ENCODE measurements at places on chromosomes 3 and 15.

- no peak for DNase-seq
Measured at GRCh38 chr15:94080416-94080815, 150.9 kb upstream of the MCTP2 start.

- no peak for DNase-seq
Measured at GRCh38 chr15:63372753-63373152, 8.9 kb downstream of the CA12 start.

GRCh38 chr3:133977568-133977967 is 52.2 kb downstream of the SLCO2A1 start:
- DNase-seq: no peak

GRCh38 chr3:130839813-130840212 is 54.1 kb upstream of the ATP2C1 start:
- DNase-seq: no peak

DNA sequence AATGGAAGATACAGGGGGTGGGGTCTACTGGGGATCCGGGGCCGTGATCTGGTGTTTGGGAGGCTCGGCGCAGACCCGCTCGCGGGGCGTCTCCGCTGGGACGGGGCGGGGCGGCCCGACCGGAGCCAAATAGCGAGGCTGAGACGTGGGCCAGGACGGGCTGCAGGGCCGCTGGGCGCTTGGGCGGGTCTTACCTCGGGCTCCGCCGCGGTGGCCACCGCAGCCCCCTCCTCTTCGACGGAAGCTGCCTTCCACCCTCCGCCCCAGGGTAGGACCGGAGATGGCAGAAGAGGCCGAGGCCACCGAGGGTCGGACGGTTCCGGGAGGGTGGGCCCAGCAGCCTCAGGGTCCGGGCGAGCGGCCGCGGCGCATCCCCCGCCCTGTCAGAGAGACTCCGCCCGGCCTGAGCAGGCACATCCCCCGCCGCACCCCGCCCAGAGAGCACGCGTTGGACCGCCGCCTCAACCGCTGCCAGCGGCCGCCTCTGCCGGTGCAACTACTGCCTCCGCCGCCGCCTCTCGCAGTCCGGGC is 399 bp downstream of the MYO9A start:
- peak; percentile 47 for DNase-seq

DNA sequence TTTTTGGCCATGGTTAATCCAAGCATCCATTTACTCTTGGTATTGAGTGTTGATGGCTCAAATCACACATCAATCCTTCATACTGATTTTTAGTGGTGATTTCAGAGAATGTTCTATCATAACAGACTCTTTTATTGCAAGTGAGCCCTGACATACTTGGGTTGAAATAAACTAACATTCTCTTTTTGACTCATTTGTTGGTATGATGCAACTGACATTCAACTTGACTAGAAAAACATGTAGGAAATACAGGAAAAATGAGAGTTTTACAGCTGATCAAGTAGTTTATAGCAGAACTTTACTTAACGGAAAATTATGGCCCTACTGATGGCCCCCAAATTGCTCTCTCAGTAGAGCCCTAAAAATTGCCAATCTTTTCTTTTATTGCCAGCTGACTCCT is 173.9 kb upstream of the CD96 start:
- DNase-seq: no peak

GRCh38 chr15:67100801-67101581 is 35.6 kb downstream of the SMAD3 start:
- no peak for DNase-seq

- DNase-seq: no peak
Measured at GRCh38 chr3:197345390-197345789, 47.0 kb upstream of the DLG1 start.

DNA sequence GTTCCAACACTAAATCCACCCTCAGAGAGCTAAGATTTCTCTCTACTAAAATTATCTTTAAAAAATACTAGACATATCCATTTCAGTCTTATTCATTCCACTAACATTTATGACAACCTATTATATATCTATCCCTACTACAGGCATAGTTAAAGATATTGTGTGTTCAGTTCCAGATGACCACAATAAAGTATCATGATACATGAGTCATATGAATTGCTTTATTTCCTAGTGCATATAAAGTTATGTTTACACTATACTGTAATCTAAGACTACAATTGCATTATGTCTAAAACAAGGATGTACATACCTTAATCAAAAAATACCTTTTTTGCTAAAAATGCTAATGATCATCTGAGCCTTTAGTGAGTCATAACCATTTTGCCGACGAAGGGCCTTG is 19.4 kb downstream of the SHOX2 start:
- no peak for DNase-seq

DNA sequence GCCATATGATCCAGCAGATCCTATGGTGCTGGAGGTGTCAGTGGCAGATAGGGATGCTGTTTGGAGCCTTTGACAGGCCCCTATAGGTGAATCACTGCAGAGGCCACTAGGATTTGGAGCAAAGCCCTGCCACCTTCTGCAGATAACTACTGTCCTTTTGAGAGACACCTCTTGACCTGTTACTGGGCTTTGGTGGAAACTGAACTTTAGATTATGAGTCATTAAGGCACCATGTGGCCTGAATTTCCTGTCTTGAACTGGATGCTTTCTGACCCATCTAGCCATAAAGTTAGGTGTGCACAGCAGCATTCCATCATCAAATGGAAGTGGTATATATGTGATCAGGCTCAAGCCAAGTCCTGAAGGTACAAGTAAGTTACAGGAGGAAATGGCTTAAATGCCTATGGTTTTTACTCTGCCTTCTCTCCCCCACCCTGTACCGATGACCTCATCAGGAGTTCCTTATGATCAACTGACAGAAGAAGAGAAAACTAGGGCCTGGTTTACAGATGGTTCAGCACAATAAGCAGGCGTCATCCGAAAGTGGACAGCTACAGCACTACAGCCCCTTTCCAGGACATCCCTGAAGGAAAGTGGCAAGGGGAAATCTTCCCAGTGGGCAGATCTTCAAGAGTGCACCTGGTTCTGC is 565.6 kb upstream of the AGTR1 start:
- no peak for DNase-seq

DNA sequence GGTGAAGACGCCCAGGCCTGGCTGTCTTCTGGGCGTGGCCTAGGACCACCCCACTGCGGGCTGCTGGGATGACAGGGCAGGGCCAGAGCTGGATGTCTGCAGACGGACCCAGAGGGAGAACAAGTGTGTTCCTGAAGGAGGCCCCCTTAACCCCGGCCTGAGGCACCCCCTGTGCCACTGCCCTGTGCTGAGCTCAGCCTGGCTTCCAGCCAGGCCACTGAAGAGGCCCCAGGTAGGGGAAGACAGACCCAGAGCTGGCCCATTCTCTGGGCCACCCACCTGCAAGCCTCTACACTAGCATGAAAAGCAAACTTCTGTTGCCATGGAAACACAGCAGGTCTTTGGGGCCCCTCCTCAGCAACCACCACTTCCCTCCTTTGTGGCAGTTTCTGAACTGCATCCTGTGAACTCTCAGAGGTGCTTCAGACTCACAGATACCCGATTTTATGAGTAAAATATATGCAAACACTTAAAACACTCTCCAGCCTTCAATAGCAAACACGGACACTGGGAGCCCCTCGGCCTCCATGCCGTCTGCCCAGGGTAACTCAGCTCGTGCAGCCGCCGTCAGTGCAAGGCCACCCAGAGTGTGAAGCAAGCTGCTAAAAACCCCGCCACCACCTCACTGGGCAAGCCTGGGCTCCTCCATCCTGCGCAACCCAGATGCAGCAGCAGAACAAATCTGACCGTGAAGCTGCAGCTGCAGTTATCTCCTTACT is 42.5 kb downstream of the CMTM6 start:
- no peak for DNase-seq

- no peak for DNase-seq
Measured at GRCh38 chr3:120324190-120324589, 25.0 kb downstream of the LRRC58 start.

DNA sequence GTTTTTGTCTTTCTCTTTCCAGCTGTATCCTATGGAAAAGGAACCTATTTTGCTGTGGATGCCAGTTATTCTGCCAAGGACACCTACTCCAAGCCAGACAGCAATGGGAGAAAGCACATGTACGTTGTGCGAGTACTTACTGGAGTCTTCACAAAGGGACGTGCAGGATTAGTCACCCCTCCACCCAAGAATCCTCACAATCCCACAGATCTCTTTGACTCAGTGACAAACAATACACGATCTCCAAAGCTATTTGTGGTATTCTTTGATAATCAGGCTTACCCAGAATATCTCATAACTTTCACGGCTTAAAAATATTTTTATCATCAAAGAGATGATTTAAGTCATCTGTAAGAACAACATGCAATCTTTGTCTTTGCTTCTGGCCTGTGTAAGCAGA is 44.9 kb upstream of the PARP14 start:
- DNase-seq: no peak

GRCh38 chr3:184540777-184541681 is 20.6 kb upstream of the EPHB3 start:
- DNase-seq: peak; percentile 61

GRCh38 chr3:61846488-61846887 is 285.1 kb downstream of the PTPRG start:
- DNase-seq: no peak

DNA sequence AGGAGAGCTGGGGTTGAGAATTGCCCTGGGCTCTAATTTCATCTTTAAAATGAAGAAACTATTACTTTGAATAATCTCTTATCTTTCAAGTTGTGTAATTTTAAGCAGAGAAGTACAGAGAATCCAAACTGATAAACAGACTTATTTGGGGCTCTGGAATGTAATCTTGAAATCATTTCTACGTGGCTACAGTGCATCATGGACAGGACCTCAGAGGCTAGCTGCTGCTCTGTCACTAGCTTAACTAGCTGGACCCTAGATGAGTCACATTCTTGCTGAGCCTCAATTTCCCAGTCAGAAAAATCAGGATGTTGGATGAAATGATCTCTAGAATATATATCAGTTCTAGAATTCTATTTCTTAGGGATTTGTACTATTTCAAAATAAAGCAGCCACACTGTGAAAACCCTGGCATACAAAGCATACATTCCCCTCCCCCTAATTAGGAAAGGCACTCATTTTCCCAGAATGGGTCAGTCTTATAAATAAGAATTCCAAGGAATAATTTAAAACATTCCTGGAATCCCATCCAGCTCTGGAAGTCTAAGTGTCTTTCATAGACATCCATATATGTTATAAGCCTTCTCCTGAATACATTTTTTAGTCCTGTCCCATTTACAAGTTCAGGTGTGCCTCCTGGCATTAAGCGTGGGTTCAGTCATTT is 47.2 kb downstream of the RASGRP1 start:
- DNase-seq: no peak

DNA sequence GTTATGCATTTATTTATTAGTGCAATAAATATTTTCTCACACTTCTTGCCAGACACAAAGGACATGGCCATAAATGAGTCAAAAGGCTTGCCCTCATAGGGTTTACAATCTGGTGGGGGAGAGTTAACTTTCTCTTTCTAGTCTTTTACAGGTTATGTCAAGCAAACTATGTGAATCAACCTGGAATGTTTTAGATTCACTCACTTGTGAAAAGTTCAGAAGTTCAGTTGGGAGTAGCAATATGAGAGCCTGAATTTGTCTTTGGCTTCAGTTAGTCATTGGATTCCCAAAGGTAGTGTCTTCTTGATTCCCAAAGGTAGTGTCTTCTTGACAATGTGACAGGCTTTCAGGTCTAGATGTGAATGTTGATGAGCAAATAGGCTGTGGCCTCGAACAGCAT is 264.8 kb downstream of the SOX2 start:
- no peak for DNase-seq

- DNase-seq: no peak
Measured at GRCh38 chr15:51185213-51186159, 90.8 kb upstream of the TNFAIP8L3 start.

DNA sequence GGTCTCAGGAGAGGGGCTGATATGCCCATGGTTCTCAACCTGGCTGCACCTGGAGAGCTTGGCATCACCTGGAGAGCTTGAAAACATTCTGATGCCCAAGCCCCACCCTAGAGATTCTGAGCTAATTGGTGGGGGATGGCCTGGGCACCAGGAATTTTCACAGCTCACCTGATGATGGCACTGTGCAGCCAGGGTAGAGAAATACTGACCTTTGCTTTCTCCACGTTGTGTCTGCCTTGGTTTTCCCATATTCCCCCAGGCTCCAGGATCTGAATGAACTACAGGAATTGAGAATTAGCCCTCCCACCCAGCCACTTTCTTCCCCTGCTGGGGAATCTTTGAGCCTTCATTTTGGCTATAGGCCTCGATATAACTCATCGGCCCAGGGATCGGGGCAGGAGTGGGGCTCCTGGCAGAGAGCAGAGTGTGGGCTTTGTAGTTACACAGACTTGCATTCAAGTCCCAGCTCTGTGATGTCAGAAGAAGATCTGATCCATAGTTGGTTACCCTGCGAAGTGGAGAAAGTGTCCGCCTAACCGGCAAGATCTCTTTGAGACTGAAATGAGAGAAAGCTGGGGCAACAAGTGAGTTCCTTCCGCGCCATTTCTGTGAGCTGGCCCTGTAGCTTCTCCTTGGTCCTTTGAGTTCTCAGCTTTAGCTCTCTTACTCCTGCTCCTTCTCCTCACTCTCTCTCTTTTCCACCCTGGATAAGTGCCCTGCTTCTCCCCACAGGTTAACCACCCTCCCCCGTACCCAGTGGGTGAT is 33.1 kb upstream of the UBE2Q2 start:
- DNase-seq: no peak

GRCh38 chr15:63605816-63606215 is 8.6 kb downstream of the FBXL22 start:
- DNase-seq: no peak

DNA sequence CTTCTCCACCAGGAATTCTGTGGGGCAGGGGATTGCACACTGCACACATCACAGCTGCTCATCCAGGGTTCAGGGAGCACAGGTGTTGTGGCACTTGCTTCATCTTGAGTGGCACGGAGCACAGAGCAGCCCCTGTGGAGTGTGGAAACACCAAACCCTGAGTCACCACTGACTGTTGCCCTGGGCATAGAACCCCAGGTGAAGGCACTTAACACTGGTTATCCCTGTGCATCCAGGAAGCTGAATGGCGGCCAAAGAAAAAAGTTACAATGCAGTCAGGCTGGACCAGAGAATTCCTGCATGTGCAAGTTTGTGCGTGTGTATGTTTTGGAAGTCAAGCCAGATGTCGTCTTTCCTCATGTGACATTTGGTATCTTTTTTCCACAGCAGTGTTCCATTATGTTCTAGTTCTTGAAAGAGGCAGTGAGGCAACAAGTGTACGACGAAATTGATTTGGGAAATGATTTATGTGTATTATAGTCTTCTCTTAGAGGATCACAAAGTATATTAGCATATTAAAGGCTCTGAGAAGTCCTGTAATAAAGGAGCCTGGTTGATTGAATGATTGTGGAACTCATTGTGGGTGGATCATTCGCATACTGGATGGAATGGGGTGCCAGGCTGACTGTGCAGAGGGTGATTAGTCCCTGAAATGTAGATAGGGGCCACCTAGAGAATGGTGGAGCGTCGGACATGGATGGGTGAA is 292.3 kb downstream of the TLE3 start:
- DNase-seq: no peak

All from stimulated activated CD4-positive, alpha-beta T cell treated with anti-CD3 and anti-CD28 coated beads, Interleukin-15, amount 100 ng/mL, for 1 hour (primary cell).